Activated naive CD4-positive, alpha-beta T cell treated with anti-CD3 and anti-CD28 coated beads, Interleukin-2, amount 10 ng/mL, durations not matched to agents 7 days and 5 days (primary cell): ENCODE measurements at places on chromosomes 2 and 18.

DNA sequence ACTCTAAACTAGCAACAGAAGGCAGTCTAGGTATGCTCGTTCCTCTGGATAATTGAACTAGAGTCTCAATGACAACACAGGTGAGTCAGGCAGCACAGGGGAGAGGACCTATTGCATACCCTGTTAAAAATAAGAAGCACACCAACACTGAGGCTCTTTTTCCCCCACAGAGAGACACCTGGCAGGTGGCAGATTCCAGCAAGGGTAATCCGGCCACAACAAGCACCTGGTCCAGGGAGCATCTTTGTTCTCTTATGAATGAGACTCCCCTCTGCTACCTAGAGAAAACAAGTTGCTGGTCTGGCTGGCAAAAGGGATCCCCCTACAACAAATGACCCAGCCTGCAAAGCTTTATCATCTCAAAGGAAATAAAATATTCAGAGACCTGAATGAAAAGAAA is 508.9 kb upstream of the POU3F3 start:
- DNase-seq = no peak

DNA sequence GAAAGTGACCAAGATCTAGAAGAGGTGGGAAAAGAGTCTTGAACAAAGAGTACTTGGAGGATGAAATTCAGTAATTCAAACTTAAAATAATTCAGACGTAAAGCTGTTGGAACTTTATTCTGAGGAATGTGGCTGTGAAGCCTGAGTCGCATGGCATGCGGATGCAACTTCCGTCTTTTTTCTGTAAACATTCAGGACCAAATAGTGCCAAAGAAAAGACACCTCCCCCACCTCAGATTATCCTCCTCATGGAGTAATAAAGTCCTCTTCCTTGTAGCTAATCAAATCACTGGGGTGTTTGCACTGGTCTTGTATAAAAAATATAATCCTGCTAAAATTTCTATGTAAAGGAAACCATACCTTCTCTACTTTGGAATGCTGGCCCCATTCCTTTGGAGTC is 790.4 kb downstream of the TSN start:
- no peak for DNase-seq

DNA sequence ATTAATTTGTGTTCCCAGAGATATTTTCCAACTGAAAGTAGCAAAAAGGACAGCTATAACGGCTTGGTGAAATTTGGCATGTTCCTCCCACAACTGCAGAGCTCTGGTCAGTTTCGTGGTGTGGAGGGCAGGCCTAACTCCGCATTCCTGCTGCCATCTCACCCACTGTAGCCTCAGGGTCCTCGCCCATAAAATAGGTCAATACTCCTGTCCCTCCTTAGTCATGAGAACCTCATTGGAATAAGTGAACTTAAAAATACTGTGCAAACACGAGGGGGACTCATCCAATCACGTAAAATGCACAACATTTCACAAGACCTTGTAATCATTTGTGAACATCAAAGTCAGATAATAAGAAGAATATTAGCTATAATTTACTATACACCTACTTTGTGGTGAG is 143.5 kb upstream of the NCKAP5 start:
- DNase-seq = no peak

DNA sequence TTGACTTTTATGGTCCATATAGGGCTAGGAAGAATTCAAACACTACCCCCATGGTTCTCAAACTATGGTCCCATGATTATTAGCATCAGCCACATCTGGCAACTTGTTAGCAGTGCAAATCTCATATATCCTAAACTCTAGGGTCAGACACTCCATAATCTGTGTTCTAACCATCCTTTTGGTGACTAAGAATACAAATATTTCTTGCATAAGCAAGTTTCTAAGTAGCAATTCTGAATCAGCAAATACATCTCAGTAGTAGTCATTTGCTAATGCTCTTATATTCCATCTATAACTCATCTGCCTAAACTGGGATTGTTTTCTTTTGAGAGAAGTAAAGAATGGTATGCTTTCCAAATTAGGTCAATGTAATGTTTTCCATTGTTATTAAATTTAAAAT is 447.3 kb downstream of the TMX3 start:
- no peak for DNase-seq

DNA sequence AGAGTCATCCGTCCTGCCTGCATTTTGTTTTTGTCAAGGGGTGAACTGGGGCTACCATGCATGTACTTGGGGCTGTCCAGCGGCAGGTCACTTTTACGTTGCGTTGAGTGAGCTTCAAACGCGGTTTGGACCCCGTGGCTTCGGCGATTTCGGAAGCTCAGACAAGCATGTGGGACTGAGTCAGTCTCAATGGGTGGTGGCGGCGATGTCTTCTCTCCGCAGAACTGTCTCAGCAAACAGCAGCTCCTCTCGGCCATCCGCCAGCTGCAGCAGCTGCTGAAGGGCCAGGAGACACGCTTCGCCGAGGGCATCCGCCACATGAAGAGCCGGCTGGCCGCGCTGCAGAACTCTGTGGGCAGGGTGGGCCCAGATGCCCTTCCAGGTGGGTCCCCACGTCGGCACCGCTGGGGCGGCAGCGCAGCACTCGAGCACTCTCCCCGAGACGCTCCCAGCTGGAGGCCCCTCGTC is 21.3 kb downstream of the FBLN7 start:
- peak; percentile 10 for DNase-seq

DNA sequence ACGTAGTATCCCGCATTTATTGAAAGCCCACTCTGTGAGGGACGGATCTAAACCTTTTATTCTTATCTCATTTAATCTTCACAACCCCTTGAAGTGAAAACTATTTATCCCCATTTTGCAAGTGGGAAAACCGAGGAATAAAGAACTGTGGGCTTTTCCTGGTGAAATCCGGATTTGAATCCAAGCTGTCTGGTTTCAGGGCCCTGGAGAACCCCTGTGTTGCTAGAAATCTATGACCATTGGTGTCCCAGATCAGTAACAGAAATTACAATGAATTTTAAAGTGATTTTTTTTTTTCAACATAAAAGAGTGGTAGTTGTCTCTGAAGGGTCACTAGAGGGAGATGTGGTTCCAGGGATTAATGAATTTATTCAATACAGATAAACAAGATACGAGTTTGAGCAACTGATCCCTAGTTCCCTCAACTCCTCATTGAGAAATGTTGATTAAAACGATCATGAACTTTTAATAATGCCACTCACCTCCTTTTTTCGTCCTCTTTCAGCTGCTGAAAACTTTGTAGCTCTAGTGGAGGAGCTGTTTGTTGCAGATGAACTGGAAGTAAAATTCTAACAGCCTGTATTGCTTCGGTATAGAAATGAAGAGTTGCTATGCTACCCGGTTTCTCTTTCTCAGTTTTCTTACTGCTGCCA is 940 bp downstream of the XRCC5 start:
- DNase-seq = no peak

DNA sequence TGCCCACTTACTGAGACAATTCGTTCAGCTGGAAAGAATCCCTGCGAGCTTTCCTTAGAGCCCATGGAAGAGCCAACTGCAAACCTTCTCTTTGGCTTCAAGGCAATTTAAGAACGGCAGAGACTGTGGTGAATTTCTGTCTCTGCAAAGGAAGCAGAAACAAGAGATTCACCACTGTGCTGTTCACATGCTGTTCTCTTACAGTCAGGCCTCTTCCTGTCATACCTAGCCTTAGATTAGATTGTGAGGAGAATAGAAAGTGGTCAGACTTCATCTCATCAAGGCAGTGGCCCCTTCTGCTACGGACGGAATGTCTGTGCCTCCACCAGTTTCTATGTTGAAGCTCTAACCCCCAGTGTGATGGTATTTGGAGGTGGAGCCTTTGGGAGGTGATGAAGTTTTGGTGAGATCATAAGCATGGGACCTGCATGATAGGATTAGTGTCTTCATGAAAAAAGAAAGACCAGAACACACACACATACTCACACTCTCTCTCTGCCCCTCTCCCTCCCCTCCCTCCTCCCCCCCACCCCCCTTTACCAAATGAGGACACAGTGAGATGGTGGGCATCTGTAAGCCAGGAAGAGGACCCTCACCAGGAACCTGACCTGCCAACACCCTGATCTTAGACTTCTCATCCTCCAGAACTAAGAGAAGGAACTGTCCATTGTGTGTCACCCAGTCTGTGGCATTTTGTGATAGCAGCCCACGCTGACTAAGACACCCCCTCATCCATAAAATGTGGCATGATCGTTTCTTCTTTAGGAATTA is 45.6 kb upstream of the NRP2 start:
- DNase-seq = no peak
